ENCODE measurements at places on chromosomes 6 and 20.
A peak's percentile ranks its signal among the peaks of the same experiment; 100 is the strongest.

DNA sequence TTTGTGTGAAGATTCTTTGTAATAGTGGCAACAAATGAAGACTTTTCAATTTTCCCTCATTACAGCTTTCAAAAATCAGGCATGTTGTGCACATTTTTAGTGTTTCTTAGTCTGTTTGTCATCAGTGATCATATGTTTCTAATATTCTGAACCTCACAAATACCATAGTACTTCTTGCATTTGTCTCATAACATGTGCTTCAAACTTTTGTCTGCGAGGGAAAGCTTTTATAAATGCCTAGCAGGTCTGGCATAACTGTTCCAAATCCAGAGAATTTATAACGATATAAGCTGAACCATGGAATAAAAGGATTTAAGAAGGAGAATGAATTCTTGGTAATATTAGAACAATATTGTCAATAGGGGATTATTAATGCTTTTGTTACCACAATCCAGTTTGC lies 670.2 kb downstream of the RFPL4B start:
- no peak for DNase-seq

DNA sequence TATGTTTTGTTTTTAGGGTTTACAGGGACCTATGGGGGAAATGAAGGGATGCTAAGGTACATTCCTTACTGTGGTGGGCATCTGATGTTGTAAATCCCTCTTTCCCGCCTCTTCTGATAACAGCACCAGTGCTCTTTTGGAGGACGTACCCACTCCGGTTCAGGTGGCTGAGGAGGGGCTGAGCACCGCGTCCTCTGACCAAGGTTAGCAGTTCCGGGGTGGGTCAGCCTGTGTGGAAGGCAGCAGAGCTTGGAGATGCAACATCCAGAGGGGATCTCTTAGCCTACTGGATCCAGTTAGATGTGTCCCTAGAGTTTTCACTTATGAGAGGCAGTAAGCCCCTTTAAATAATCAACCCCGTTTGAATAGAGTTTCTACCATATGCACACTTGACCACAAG lies 135.3 kb upstream of the KCNG1 start:
- no peak for DNase-seq

DNA sequence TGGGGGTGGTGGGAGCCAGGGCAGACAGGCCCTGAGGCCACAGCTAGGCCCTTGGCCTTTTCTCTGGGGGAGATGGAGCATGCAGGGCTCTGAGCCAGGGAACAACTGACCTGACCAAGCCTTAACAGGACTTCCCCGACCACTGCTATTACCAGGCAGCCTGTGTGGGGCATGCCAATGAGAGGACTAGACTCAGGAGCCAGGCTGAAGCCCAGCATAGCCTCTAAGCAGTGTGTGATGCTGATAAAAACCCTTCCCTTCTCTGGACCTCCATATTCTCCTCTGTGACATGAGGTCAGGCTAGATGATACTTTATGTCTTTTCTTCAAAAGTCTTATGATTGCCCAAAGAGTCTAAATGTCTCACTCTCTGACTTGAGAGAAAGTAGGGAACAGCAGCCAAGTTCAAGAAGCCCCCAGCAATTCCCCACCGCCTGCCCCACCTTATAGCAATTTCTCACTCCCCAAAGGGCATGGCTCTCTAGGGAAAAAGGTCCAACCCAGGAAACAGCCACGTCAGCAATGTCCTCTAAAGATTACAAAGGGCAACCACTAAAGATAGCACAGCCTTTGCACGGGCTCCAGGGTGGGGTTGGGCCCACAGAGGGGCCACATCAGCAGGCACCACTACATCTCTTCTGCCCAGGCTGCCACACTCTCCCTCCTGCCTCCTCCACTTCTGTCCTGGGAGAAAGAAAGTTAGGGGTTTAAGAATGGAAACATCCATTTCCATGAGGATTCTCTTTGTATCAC lies 71.3 kb downstream of the TRERF1 start:
- DNase-seq: no peak

GRCh38 chr6:77095936-77096627 lies 367.2 kb downstream of the HTR1B start:
- no peak for DNase-seq

DNA sequence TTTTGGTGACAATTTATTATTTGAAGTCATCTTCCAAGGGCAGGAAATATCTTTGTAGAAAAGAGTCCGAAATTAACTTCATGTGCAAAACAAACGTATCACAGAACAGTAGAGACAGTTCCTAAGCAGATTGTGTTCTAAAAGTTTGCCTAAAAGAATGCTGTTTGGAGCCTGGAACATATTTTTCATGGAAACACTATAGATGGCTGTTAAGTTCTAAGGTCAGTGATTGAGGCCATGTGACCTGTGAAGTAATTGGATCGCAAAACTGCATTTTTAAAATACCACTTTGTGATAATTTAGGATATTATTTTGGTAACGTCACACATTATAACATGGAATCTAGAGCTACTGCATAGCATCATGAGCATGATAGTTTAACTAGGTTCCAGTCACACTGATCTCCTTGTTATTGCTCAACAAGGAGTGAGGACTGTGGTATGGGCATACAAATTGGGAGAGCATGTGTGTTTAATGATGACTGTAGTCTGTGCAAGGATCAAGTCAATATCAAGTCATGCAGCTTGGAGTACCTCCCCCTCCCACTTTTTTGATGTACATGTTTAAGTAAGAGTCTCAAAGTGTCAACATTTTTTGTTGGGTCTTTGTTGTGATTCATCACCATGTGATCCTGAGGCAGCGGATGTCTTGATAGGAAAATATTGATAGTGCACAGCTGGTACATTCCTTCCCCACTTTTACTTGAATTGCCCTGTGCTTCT lies 609.3 kb upstream of the CITED2 start:
- DNase-seq: no peak

GRCh38 chr20:48102076-48102787 lies 317.0 kb upstream of the SULF2 start:
- DNase-seq: no peak

DNA sequence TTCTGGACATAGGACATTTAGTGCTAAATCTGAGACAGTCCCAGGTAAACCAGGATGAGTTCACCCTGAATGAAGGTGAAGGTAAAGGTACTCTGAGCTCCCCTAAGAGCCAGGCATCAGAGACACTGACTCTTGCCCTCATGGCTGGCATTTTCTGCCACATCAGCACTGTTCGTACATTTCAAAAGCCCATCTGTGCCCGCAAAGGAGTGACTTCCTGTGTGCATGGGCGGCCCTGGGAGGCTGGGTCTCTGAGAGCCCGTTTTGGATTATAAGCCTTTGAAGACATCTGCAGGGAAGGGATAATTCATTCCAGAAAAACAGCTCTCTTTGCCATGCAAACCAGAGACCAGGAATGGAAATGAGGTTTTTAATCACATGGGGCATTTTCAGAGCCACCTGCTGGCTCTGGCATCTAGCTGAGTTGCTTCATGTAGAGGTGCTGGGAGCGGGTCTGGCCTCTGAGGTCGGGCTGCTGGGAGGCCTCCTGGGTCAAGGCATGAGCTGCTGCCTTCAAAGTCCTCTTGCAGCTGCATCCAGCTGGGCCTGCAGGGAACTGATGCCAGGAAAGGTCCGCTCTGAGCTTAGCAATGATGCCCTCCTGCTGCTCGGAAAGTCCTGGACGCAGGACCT lies 348.3 kb downstream of the DHX35 start:
- DNase-seq: no peak

DNA sequence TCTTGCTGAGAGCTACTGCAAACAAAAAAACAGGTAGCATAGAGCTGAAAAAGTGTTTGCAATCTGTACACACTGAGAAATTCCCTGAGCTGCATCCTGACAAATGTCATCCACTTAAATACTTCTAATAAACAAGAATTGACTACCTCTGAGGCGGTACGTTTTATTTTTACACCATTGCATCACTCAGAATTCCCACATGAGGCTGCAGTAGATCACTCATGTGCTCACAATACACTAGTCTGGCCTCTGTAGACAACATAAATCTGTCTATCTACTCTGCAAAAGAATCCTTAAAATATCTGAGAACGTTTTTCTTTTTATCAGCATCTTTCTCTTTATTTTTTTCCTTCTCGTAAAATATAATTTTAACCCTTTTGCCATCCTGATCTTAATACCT lies 661.4 kb downstream of the EPHA7 start:
- no peak for DNase-seq

DNA sequence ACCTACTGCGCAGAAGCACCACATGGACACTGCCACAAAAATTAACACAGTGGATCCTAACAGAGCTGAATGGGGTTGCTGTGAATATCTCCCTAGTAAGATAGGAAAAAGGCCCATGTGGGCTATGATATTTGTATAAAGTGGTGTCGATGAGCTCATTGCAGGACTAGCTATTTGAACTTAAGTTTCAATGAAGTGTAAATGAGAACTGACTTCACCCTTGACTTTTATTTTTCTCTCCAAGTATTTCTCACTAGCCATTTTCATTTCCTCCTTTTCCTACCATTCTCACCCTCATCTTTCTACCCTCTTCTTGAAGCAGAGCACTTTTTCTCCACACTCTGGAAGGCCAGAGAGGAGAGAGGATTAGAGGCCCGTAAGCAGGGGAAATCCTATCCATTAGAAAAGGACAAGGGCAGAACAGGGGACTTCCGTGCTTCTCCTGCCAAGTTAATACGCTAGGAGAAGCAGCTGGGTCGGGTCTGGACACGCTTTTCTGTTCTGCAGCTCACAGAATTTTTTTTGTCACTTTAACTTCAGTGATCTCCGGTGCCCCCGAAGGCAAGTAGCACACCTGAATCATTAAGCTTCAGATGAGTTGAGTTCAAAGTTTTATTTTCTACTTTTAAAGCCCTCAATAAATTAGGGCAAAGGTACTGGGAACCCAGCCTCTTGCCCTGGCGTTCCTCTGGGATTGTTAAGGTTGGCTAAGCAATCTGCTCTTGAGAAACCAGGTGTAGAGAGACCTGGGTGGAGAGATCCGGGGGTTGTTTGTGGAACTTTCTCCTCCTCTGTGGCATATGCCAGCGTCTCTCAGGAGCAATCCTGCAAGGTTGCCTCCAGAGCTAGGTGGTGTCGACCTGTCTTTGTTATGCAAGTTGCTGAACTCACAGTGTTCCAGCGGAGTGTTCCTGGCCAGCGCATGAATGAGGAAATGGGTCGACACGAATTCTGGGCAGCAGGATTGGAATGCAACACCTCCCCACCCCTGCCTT lies 56.2 kb upstream of the ARID1B start:
- DNase-seq: no peak

DNA sequence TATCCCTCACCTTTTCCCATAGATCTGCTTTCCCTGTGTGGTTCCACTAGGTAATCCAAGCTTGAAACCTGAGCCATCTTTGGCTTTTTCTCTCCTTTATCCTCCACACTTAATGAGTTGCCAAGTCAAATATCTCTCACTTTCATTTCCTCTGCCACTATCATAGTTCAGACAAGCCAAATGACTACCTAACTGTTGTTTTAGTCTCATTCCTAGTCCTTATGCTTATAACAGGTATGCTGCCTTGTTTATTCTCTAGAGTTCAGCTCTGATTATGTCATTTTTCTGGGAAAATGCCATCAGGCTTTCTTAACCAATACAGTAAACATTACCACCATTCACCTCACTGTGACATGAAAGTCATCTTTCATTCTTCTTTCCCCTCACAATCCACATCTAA lies 6.5 kb downstream of the EFHC1 start:
- DNase-seq: peak; percentile 80

GRCh38 chr6:107957308-107957908 lies 600 bp downstream of the SEC63 start:
- DNase-seq: no peak

DNA sequence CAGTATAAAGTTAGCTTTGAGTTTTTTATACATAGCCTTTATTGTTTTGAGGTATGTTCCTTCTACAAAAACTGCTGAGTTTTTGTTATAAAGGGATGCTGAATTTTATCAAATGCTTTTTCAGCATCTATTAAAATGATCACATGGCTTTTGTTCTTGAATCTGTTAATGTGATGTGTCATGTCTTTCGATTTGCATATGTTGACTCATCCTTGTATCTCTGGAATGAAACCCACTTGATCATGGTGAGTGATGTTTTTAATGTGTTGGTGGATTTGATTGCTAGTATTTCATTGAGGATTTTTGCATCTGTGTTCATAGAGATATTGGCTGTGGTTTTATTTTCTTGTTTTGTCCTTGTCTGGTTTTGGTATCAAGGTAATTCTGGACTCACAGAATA lies 24.7 kb upstream of the BLCAP start:
- DNase-seq: no peak

- no peak for DNase-seq
Observed at GRCh38 chr6:163793011-163793983, 378.8 kb downstream of the QKI start.

DNA sequence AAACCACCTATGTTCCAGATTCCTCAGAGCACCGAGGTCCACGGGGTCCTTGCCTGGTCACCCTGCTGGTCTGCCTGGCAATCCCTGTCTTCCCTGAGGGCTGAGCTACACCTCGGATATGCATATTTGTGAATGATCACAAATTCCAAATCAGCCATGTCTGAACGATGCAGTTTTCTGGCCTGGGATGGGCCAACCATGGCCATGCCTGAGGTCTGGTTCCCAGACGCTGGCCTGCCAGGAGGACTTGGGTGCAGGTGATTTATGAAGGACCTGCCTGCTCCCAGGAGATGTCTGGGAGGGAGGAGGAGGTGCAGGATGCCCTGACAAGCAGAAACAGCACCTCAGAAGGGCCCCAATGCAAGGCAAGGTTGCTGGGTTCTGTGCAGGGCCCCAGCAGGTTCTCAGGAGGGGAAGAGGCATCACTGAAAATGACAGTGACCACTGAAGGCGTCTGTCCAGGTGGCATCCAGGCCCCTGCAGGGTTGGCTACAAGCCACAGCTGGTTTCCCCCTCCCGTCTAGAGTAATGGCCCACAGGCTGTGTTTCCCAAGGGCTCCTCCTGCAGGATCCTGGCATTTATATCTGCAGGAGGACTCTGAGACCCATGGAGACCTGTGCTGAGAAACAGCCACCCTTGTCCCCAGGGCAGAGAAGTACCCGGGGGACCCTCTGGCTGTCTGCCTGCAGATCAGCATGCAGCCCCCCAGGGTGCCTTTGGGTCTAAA lies 205.3 kb downstream of the TAF4 start:
- DNase-seq: no peak

DNA sequence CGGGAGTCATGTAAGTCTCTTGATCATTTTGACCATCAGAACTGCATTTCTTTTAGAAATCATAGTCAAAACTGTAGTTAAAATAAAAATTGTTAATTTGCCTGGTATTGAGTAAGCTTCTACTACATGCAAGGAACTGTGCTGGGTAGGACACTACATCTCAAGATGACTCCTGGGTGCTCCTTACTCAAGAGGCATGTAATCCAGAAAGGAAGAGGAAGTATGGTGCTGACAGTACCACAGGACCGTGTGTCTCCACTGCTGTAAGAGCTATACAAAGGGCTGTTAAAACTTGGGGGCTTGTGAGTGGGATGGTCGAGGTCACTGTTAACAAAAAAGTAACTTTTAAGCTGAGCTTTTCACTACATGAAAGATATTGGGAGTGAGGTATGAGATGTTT lies 508.3 kb upstream of the SOX4 start:
- DNase-seq: no peak

GRCh38 chr20:59146780-59147565 lies 16.6 kb upstream of the ZNF831 start:
- DNase-seq: no peak
